SW480 (cell line): ENCODE measurements at places on chromosomes 7 and 10.

- DNase-seq: peak; percentile 36
Observed at GRCh38 chr7:114554781-114555537, 140.3 kb downstream of the FOXP2 start.

GRCh38 chr7:2572101-2572842, 13.5 kb downstream of the IQCE start:
- peak; percentile 87 for DNase-seq

GRCh38 chr10:120392671-120393079, 64.4 kb upstream of the PLPP4 start:
- DNase-seq: no peak

- DNase-seq: no peak
Observed at GRCh38 chr7:117619681-117620080, 139.9 kb downstream of the CFTR start.

DNA sequence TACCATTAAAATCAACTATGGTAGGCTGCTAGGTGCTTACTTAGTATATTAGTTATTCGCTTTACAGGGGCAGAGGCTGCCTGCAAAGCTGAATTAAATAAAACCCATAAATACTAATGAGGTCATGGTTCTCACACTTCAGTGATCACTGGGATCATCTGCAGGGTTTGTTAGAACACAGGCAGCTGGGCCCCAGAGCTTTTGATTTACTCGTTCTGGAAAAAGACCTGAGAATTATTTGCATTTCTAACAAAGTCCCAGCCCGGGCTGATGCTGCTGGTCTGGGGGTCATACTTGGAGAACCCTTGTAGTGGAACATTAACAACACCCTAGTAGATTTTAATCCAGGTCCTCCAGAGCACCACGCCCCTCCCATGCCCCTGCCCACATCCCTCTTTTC, 8.5 kb downstream of the UCN3 start:
- no peak for DNase-seq

- no peak for DNase-seq
Observed at GRCh38 chr10:32148864-32149251, 92.6 kb upstream of the KIF5B start.

- no peak for DNase-seq
Observed at GRCh38 chr7:116228241-116228640, 17.9 kb downstream of the TES start.
